ENCODE measurements at places on chromosomes 3 and 15.

- no peak for DNase-seq
These were observed 45.7 kb upstream of the MYZAP start for GRCh38 chr15:57545995-57546394.

- DNase-seq: no peak
These were observed 81.7 kb downstream of the ZNF609 start for GRCh38 chr15:64542091-64542490.

- no peak for DNase-seq
These were observed 9.7 kb downstream of the LIPC start for GRCh38 chr15:58441376-58442070.

GRCh38 chr15:73691396-73691795 lies 7.2 kb downstream of the CD276 start:
- DNase-seq: no peak

- no peak for DNase-seq
These were observed 675 bp downstream of the TSEN2 start for GRCh38 chr3:12484983-12485327.

- peak; percentile 71 for DNase-seq
These were observed 37.7 kb upstream of the LCTL start for GRCh38 chr15:66603301-66604179.

GRCh38 chr3:27451251-27451650 lies 32.9 kb downstream of the SLC4A7 start:
- DNase-seq: no peak

- no peak for DNase-seq
These were observed 238.5 kb downstream of the WDR72 start for GRCh38 chr15:53520996-53521395.

- DNase-seq: no peak
These were observed 24.6 kb downstream of the SPPL2A start for GRCh38 chr15:50740955-50741354.

DNA sequence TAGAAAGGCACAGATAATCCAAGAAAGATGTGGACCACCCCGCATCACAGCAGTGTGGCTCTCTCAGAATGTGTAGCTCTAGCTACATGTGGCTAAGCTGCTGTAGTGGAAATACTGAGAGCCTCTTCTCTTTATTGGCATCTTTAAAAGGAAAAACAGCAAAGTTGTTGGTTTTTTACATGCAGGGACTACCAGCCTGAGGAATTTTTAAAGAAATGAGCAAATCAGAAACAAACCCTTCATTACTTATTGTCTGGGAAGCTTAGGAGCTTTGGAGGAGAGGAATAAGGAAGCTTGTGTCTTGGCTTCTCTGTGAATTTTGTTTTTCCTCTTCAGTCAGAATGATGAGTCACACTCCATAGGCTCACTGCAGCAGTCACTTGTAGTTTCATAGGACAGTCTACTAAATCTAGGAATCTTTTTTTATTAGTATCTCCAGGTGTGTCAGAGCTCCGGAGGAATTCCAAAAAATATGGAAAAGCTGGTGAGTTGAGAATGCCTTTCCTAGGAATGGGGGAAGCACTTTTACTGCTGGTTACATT lies 27.5 kb downstream of the POLG start:
- no peak for DNase-seq

DNA sequence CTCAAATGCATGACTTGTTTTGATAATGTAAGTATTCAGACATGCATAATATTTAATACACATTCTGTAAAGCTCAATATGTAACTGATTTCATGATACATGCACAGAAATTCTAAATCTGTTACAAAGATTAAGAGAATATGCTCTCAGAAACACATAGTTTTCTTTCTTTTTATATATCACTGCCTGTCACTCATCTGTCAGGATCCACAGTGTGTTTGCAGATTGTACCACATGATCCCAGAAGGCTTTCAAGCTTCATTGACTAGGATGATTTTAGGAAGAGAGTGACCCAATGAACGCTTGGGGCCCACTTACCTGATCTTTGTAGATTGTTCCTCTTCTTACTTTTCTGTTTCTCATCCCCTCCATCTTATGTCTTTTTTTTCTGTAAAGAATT lies 261.9 kb downstream of the CACNA2D3 start:
- no peak for DNase-seq

- DNase-seq: no peak
These were observed 116.9 kb downstream of the B3GALNT1 start for GRCh38 chr3:160987982-160988964.

DNA sequence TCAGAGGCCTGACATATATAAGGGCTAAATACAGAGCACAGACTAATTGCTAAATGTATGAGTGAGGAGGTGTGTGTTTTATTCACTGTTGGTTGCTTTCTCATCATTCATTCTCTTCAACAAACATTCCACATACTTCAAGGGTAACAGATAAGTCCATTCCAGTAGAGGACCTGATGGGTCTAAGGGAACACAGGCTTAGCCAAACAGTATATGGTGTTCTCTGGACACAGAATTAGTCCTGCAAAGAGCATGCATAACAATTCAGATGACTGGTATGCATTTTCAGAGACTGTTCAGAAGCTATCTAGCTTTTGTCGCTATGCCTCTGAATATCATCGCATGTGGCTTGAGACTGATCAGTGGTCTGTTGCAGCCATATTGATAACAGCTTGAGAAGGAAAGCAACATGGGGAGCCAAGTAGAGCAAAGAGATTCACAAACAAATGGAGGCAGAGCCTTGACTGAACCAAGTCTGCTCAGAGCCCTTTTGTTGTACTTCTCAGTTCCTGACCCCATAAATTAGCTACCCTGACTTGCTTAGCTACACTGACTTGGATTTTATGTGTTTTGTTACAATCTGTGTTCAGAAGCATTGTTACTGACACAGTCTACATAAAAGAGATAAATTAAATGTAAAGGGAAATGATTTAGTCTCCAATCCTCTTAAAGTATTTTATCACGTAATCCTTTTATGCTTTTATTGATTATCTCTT lies 1178.7 kb downstream of the ROBO1 start:
- DNase-seq: no peak

- no peak for DNase-seq
These were observed 243.9 kb downstream of the ZBTB20 start for GRCh38 chr3:114903213-114903612.

DNA sequence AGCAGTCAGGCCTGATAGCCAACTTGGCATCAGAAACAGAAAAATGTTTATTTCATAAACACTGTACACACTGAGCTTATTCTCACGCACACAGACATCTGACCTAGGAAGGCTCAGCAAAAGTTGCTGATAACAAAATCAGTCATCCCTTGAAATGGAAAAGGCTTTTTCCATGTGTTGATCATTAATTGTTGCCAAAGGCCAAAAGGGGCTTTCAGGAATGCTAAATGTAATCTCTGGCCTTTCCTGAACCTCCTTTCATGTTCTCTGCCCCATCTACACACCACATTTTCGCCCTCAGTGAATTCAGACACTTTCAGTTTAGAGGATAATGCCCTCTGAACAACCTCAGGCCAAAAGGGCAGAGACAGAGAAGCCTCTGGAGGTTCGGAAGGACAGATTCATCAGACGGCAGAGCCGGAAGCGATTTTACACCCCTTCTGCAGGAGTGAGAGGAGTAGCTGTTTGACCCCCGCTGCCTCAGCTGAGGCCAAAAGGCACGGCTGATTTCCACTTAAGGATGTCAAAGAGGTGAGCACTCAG lies 14.5 kb downstream of the RTP4 start:
- DNase-seq: no peak

DNA sequence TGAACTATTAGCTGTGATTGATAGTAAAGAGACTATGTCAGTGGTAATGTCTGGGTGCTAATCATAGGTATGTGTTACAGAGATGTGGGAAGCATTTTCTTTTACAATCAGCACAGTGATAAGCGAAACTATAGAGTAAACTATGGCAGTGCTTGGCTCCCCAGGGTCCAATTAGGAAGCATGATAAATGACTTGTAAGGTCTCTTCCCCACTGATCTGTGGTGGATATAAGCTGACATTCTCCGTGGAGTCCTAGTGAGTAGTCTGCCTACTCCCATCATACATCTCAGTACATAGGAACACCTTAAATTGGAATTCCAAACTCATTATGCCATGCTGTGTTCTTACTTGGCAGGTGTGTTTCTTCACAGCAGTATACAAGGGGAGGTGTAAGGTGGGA lies 204.2 kb downstream of the GAP43 start:
- DNase-seq: no peak

- DNase-seq: no peak
These were observed 105.5 kb upstream of the IL12A start for GRCh38 chr3:159882790-159883779.

DNA sequence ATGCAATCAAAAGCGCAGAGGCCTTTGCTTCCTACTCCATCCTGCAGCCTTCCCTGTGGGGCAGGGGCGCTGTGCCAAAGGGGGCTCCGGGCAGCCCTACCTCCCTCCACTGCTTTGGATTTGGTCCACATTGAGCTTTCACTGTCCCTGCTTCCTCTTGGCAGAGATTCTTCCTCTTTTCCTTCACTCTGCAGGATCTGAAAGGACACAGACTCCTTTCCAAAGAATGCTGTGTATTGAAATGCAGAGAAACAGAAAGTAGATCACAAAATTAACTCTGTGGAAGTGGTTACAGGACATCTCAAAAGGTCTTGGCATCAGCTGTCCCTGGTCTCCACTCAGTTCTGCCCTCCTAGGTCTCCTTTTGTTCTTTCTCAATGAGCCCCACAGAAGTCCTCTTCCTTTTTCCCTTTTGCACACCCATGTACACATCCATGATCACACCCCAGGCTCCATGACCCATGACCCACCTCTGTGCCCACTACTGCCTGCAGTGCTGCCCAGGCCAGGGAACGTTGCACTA lies 64.1 kb downstream of the CCR1 start:
- no peak for DNase-seq

GRCh38 chr3:133293397-133294110 lies 106.3 kb upstream of the BFSP2 start:
- no peak for DNase-seq

DNA sequence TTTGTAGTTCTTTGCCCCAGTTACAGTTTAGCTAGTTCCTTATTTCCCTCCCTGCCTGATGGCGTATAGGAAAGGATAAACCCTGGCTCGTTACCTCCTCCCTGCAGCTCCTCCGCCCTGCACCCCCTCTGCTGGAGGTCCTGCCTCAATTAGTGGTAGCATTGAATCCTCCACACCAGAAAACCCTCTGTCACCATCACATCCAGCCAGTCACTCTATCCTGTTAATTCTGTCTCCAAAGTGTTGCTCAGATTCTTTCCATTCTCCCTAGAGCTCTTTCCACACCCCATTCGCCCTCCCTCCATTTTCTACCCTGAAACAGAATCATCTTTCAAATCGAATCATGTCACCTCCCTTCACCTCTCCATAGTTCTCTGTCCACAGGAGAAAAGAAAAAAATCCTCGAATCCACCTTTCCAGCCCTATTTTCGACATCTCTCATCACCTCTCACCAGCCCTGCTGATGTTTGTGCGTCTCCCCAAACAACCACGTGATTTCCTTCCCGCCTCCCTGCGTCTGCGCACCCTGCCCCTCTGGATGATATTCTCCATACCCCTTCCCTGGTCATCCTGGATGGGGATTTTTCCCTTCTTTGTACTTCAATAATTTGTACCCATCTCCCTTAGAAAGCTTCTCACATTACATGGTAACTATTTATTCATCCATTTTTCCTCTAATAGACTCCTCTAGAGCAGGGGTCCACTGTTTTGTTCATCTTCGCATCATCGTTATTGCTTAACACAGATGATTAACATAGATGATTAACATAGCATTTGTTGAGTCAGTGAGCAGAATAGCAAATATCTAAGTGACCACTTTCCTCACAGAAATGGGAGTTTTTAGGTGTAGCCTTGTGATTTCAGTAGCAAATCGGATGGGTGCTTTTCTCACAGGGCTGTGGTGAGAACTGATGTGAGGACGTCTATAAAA lies 37.1 kb downstream of the MAP3K13 start:
- no peak for DNase-seq

DNA sequence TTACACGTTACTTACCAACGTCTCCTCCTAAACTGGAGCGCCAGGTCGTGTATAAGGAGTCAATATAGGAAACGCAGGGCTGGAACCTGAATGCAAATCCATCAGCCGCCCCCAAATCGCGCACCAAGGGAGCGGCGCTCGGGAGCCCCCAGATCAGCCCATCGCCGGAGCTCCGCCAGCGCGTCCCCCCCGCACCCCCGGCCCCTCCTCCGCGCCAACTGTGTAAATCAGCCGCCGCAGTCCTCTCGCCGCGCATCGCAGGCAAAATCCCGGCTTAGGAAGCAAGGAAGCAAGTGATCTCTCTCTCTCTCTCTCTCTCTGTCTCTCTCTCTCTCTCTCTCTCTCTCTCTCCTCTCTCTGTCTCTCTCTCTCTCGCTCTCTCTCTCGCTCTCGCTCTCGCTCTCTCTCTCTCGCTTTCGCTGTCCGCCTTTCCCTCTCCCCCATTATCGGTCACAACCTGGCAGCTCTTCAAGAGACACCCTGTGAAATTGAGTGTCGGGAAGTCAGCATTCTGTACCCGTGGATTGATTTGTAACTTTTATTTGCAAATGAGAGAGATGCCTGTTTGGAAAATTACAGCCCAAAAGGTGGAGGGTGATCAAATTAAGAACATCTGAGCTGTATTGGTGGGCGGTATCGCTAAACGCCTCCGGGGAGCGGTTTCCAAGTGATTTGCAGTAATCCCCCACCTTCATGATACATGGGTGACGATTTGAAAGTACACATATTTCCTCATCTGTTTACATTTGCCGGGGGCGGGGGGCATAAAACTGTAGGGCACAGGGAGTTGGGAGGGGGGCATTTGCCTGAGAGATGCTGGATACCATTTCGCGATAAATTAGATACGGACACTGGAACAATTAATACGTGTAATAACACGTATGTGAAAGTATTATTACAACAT lies 645 bp upstream of the SLITRK3 start:
- DNase-seq: no peak

- no peak for DNase-seq
These were observed 171.8 kb upstream of the CDIN1 start for GRCh38 chr15:36407647-36408046.

- DNase-seq: no peak
These were observed 38.9 kb downstream of the RYK start for GRCh38 chr3:134211797-134212196.

GRCh38 chr3:187849016-187849654 lies 103.9 kb upstream of the BCL6 start:
- no peak for DNase-seq

DNA sequence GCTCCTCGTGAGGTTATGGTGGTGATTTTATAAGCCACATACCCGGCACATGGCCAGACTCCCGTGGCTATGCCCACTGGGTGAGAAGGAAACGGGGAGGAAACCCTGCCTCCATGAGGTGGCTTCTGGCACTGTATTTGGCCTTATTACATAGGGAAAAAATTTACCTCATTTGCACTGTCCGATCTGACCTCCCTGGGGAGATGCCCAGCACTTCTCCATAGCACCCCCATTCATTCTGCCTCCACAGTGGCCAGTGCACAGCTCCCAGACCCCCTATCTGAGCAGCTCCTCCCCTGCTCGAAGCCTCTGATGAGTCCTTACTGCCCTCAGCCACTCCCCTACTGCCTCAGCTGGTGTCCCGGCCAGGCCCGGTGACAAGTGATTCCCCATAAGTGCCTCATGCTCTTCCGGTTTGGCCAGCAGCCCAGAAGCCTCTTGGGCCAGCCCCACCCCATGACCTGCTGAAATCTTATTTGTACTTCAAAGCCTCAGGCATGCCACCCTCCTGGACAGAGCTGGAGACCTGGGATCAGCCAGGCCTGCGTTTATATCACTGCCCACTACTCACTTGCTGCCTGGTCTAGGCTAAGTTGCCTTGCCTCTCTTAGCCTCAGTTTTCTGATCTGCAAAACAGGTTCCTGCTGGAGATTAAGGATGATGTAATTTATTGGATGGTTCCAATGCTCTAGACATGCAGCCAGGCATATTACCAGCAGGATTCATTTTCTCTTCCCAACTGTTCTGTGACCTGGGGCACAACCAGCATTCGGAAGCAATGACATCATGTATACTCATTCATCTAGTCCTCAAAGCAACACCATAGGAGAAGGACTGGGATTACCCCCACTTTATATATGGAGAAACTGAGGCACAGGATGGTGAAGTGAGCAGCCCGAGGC lies 30.6 kb upstream of the SLC6A6 start:
- peak; percentile 83 for DNase-seq
